ENCODE measurements at places on chromosomes 5 and 9.

DNA sequence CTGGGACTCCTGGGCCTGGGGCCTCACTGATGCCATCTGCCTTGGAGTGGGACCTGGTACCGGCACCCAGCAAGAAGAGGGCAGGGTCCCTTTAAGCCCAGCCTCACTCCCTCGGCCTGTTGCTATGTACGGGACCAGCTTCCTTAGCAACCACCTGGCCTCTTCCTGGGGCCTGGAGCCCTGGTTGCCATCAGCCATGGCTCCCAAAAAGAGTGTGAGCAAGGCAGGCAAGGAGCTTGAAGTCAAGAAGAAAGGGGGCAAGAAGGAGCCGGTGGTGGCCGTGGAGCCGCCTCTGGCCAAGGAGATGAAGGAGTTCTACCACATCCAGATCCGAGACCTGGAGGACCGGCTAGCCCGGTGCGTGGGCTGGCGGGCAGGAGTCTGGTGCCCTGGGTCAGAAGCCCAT lies at the start of gene CFAP157:
CFAP157 (plus strand) TSS at position 153 of the 406 bp plus-strand sequence; CDS start at position 197, 44 bp downstream.
- DNase-seq: no peak

- no peak for DNase-seq
These were observed 50.0 kb upstream of the PPARGC1B start for GRCh38 chr5:149679876-149680809.

DNA sequence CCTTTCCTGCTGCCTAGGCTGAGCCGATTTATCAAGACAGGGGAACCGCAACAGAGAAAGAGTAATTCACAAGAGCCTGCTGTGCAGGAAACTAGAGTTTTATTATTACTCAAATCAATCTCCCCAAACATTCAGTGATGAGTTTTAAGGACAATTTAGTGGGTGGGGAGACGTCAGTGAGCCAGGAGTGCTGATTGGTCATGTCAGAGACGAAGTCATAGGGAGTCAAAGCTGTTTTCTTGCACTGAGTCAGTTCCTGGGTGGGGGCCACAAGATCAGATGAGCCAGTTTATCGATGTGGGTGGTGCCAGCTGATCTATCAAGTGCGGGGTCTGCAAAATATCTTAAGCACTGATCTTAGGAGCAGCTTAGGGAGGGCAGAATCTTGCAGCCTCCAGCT lies 19.0 kb downstream of the SNX24 start:
- DNase-seq: no peak

DNA sequence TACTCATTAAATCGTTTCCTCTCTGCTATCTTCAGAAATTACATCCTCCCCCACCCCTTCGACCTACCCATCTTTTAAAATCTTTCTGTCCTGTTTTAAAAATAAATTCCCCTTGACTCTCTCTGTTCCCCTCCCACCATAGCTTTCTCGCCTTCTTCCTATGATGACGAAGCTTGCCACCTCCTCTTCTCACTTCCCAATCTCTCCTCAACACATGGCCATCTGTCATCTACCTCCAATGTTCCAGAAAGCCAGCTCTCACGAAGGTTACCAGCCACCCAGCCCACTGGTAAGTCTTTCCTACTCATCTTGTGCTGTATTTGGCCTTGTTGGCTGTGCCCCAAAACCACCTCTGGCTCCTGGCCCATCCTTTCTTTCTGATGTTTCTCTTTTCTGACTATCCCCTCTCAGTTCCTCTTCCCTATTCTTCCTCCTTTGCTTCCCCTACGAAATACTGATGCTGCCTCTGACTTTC lies 346.3 kb downstream of the ENC1 start:
- no peak for DNase-seq

DNA sequence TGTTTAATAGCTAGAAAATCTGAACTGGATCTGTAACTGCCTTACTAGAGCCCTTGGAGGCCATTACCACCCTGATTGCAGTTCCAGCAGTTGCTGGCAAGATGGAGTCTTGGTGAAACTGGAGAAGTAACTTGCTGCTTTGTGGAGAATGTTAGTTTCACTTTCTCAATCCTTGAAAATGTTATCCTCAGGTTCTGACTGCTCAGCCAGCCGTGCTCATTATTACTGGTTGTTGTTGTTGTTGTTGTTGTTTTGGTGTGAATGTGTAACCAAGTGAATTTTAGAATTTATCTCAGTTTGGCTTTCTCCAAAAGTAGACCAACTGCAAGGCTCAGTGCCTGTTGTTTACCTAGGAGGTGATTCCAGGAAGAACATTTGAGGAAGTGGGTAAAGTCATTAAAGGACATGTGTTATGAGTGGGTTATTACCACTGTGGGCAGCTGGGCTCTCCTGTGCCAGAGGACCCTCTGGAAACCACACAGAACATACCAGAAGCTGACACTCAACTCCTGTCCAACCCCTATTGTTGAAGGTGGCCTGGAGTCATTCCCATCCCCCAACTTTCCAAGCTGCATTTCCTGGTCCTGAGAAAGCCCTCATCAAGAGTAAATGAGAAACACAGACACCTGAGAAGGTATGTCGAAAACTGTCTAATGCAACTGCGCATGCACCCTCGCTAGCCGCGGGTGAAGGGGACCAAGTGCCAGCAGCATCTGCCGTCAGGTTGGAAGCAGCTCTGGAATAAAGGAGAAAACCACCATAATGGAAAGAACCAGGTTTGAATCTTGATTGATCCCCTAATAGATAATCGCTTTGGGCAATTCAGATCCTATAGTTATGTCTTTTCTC lies 111.6 kb downstream of the CMYA5 start:
- no peak for DNase-seq

Measured in NCI-H1436 (cell line).